ENCODE measurements at places on chromosomes 5 and 9. TPM values are rescaled to one million over a fixed set of nuclear protein-coding genes. Genes with fewer than 3 reads are reported as not detected.

- no peak for DNase-seq
Observed at GRCh38 chr5:74643111-74643562, 2.6 kb upstream of the ENC1 start.

DNA sequence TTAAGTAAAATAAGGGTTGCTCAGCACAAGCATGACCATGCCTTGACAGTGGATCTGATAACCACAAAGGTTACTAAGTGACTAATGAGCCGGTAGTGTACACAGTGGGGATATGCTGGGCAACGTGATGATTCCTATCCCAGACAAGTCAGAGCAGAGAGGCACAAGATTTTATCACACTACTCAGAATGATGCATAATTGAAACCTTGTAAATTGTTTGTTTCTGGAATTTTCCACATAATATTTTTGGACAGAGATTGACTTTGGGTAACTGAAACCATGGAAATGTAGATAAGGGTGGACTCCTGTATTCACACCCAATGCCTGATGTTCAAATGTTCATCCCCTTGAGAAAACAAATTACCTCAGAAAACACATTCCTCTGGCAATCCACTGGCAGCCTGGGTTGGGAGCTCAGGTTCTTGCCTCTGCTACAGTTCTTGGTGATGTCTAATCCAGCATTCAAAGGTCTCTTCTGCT lies 16.2 kb upstream of the ERAP1 start:
- no peak for DNase-seq

DNA sequence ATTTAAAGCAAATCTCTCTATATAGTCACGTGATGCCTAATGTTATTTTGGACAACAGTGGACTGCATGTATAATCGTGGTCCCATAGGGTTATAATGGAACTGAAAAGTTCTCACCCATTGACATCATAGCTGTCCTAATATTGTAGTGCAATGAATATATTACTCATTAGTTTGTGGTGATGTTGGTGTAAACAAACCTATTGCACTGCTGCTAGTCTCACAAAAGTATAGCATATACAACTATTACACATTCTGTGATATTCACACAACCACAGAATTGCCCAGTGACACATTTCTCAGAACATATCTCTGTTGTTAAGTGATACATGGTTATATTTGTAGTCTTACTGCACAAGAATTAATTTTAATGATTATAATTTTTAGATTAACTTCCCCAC lies 37.7 kb downstream of the IPO11 start:
- no peak for DNase-seq

DNA sequence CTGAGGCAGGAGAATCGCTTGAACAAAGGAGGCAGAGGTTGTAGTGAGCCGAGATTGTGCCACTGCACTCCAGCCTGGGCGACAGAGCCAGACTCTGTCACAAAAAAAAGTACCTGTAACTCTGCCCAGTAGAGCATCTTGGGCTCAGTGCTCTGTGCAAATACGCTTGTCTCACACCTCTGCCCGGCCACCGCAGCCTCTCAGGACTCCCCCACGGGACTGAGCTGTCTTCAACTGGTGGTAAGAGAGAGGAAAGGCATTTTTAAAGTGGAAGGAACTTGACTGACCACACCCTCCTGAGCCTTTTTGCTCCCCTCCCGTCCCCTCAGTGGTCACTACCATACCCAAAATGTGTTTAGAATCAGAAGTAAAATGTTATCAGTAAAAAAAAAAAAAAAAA lies 174.3 kb upstream of the PIK3R1 start:
- DNase-seq: no peak

DNA sequence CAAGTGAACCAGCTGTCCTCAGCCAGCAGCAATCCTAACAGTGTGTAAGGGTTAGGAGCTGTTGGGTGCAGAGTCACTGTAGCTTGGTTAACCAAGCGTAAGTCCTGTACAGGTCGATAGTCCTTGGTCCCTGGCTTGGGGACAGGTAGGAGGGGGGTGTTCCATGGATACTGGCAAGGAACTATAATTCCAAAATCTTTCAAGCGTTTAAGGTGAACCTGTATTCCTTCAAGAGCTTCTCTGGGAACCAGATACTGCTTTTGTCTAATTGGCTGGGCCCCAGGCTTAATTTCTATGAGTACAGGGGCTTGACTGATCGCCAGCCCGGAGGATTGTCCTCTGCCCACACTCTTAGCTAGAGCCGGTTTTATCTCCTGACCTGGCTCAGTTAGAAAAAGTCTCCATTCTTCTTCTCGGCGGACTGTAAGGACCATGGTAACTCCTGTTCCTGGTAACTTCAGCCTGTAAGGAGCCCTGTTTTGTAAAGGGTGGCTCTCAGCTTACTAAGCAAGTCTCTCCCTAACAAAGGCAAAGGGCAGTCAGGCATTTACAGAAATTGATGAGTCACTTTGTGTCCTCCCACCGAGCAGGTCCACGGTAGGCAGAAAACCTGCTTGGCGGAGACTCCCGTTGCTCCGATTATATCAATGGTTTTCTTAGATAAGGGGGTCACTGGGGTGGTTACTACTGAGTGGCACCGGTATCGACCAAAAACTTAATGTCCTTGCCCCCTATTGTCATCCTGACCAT lies 6.0 kb upstream of the ZNF354C start:
- DNase-seq: no peak

DNA sequence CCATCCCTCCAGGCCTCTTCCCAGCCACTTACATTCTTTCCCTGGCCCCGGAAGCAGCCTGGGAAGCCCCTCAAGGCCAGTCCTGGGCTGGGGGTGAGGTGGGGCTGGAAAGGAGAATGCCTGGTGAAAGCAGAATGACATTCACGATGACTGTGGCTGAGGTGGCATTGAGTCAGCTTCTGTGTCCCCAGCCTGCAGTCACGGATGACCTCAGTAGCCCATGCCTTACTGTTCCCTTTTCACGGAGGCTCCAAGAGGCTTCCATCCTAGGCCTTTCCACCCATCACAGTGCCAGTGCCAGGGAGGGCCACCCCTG lies 2.7 kb downstream of the PRDM12 start:
- DNase-seq: no peak

DNA sequence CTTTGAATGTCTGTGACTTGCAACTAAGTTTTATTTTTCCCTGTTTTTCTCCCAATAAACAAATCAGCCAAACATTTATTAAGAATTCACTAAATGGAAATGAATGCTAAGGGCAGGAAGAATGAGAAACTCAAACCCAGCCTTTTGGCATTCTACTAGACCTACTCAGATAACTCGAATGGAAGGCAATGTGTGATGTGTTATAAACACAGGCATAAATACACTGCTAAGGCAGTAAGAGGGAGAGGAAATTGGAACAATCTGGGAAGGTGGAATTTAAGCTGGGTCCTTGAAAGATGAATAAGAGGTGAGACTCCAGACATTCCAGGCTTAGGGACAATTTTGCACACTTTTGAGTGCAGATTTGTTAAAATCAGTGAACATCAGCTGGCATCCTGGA lies 34.7 kb downstream of the MARCHF3 start:
- DNase-seq: no peak

DNA sequence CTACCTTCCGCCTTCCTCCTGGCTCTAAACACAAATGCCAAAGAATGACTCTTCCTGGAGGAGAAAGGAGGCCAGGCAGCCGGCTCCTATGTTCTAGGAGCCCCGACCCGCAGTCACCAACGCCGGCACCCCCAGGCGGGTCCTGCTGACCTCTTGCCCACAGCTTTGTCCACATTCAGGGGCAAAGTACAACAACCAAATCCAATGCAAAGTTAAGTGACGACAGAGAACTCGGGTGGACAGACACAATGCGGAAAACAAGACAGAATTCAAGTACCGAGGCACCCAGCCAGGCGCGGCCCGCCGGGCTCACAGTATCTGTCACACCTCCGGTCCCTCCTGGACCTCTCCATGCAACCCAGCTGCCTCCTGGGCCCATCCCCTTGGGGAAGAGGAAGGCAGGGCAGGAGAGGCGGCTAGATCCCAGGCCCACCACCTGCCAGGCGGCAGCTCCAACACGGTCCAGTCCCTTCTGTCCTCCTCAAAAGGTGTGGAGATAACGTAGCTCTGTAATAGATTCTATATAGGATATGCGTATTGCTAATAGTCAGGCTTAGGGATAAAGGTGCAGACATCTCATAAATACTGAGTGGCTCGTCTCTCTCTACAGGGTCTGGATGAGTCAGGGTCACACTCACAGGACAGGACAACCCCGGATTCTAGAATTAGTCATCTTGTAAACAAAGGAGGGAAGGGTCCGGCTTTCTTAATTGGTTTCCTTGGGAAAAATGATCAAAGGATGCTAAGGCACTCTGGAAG lies 46.9 kb upstream of the UBAC1 start:
- no peak for DNase-seq

DNA sequence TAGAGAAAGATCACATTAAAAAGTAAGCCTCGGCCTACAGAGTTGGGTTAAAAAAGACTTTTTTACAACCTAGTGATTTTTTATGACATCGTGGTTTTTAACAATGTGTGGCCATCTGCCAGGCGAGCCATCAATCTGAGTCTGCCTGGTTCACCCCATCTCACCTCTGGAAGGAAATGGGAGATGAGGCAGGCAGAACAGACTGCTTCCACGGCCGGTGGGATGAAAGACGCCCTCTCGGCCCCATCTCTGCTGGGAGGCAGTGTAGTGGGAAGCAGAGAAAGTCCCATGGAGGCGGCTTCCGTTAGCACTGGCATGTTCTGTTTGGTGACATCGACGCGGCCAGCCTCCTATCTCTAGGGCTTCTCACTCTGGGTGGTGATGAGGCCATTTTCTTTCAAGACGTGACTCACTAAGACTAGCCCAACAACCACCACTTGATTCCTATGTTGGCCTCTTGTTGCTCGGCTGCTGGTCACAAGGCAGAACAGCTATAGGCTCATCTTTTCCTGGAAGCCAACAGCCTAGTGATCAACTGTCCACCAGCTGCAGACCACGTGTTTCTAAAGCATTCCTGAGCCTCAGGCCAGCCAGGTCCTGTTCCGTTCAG lies 132.4 kb upstream of the OTULINL start:
- no peak for DNase-seq

DNA sequence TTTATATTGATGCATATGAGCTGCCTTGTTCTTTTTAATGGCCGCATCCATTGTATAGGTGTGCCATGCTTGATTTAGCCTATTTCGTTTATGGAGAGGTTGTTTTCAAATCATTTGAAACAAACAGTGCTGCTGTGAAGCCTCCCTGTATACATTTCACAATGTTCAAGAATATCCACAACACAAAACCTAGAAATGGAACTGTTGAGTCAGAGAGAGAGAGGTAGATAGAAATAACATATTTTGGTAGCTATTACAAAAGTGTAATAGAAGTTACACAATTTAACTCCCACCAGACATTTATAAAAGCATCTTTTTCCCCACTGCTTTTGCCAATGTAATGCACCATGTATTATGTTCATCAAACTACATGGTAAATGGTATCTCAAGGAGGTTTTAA lies 82.0 kb downstream of the FRMD3 start:
- DNase-seq: no peak

DNA sequence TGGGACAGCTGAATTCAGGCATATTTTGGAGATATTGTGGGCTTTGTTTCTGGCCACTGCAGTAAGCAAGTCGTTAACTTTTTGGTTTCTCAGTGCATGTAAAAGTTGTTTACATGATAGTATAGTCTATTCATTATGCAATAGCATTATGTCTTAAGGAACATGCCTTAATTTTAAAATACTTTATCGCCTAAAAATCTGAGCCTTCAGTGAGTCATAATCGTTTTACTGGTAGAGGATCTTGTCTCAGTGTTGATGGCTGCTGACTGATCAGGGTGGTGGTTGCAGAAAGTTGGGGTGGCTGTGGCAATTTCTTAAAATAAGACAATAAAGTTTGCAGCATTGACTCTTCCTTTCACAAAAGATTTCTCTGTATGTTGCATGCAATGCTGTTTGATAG lies 5.1 kb downstream of the SCGB3A1 start:
- DNase-seq: no peak

MCIDAS gene
- not detected for total RNA-seq

DNA sequence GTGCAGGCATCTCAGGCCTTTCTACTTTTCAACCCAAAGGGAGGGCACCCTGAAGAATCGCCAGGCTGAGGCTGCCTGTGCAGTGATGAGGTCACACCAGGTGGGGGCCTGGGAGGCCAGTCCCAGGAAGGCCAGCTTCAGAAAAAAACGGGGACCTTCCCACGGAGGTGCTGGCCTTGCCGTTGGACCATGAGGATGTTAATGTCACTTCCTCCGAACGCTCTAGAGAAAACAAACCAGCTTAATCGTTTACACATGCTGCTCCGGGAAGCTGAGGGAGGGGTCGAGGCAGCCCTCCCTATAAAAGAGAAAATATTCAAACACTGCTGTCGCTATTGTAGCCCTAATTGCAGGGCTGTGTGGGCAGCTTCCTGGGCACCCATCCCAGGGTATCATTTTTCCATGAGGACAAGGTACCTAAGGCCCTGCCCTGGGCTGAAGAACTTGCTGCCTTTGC lies 27.0 kb downstream of the PTGES start:
- DNase-seq: no peak

SLC4A9 gene
- total RNA-seq: 0.21 TPM

PCDHB9 gene
- total RNA-seq: 4.3 TPM

GRCh38 chr5:67222243-67223025 lies 25.8 kb upstream of the CD180 start:
- DNase-seq: no peak

- no peak for DNase-seq
Observed at GRCh38 chr9:79977510-79978197, 405.9 kb downstream of the TLE4 start.

- no peak for DNase-seq
Observed at GRCh38 chr5:177598477-177598876, 1.5 kb upstream of the B4GALT7 start.

GFPT2 gene
- total RNA-seq: 44.5 TPM

MOB3B gene
- total RNA-seq: 1.2 TPM

PCDHA1 gene
- not detected for total RNA-seq

DNA sequence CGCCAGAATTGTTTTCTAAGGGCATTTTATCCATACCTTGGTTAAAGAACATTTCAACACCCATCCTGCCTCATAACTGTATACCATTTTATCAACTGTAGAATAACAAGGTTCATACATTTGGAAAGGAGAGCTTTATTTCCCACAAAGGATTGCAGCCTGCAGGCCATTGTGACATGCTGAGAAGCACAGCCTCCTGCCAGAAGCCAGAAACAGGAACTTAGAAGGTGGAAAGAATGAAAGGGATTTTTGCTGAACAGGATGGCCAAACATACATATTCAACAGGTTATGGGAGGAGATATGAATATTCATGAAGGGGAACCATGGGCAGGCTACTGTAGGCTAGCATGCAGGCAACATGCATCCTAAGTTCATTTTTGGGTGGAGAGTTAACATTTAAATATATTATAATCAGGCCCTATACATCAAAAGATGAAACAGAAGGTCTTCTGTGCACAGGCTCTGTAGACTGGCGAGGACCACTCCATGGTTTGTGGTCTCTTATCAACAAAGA lies 59.9 kb upstream of the DIRAS2 start:
- no peak for DNase-seq

DNA sequence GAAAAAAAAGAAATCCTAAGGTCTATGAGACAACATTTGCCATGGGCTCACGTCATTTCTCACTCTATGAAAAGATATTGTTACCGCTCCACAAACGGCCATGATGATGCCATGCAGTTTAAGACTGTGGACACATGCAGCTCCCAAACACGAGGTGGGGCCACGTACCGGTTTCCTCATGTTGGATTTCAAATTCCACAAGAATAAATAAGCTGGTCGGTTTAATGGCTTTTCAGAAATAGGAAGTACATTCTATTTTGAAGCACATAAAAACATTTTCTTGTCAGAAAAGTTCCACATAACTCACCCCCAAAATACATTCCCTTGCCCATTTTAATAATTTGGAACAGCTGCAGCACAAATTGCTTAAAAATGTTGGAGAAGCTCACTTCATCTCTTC lies 130.6 kb downstream of the MYO10 start:
- DNase-seq: no peak
